ENCODE measurements at places on chromosomes 4 and X.
A peak's percentile ranks its signal among the peaks of the same experiment; 100 is the strongest.

DNA sequence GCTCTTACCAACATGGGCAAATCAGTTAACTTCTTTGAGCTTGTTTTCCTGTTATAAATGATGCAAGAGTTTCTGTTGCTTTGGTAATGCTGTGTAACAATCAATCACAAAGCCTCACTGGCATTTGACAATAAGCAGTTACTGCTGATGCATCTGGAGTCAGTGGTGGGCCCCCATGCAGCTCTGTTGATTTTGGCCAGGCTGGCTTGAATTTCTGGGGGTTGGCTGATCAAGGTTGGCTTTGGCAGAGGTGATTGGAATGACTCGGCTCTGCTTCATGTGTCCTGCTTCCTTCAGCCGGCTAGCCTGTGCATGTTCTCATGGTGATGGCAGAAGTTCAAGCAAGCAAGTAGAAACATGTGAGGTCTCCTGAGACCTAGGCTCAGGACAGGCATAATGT, 90.4 kb downstream of the PHEX start:
- DNase-seq, result peak; percentile 55

GRCh38 chrX:118802857-118803256, 20.8 kb upstream of the ZCCHC12 start:
- DNase-seq, result no peak

GRCh38 chr4:187656959-187657358, 338.6 kb upstream of the ZFP42 start:
- DNase-seq, result peak; percentile 39

- peak; percentile 61 for DNase-seq
These were observed 103.7 kb downstream of the SORCS2 start for GRCh38 chr4:7295911-7296660.

DNA sequence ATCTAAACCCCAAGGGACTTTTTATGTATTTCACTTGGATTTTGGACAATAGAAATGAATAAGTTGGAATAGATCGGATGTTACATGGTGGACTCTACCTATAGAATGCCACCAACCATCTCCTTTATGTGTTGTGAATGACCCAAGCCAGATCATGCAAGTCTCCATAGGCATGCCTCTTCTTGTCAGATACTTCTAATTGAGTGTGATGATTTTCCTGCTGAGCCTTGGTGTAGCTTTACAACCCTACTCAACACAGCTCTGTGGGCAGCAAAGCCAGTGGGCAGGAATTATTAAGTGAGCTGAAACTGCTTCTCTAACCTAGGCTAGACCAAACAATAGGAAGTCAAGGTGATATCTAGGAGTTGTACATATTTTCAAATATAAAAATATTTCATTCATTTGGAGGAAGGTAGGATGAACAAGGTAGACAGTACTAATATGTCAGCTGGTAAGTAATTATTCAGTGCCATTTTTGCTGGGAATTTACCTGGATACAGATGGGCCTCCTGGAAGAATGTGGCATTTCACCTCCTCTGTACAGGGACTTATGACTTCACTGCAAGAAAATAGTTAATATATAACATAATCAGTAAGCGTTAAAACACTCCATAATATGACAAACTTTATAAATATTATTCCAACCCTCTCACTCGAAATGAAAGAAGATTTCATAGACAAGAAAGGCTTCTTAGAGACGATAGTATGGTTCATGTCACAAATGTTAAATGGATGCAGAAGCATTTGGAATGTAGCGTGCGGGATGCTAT, 298.0 kb upstream of the FAT1 start:
- no peak for DNase-seq

DNA sequence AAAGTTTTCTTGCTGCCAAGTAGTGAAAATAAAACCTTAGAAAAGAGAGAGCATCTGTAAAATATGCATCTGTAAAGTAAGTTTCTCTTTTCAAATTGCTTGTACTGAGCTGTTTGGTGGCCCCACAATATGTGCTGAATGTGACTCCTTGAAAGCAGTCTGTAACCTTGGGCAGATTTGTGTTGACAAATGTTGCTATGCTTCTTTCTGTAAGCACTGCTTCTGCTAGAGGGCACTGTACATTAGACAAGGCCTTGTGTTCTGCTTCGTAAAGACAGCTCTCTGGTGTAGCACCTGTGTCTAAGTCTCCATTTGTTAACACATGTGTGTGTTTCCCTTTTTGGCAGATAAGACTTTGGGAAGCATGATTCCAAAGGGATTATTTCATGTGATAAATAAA, 56.6 kb upstream of the NRK start:
- DNase-seq, result no peak

DNA sequence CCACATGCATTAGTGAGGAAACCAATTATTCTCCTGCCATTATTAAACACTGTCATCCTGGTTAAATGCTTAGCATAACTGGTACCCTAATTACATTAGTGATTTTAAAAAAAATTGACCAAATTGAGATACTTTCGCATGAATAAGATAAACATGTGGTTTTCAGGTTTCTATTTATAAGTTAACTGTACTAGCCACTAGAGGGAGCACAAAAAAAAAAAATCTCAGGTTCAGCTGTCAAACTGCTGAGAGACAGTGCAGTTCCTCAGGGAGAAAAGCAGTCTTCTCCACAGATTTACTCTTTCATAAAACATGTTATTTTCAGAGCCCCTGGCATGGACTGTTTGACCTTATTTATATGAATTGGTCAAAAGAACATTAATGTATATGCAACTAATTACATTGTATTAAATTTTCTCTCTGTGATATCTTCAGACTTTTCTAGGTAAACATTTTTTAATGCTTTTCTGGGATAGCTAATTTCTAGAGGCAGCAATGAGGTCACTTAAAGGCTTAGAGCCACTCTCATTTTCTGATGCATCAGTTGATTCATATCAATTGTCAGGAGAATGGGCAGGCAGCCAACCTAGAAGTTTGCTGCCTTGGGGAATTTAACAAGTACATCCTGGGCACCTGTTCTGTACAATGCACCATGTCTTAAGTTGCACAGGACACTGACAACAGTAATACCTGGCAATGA, 167.5 kb downstream of the CDS1 start:
- peak; percentile 83 for DNase-seq

GRCh38 chr4:8282134-8282641, 12.6 kb downstream of the HTRA3 start:
- no peak for DNase-seq

DNA sequence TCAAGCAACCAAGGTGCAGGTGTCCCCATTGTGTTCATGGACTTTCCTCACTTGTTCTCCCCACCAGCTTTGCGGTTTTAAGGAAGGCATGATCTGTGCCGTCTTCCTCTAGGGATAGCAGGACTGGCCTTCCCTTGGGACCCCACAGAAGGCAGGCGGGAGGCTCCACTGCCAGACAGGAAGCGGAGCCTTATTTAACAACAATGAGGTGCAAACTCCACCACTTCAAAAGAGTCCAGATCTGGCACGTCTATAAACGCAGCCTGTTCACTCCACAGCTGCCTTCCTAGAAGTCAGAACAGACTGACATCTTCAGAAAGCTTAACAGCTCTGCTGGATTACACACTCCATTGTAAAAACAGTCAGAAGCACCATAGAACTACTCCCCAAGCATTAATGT, 1.7 kb upstream of the GPR143 start:
- DNase-seq, result no peak

Data from adipocyte (in vitro differentiated cells).